GM23338 (cell line): ENCODE measurements at places on chromosomes 16 and 17. TPM values are rescaled to one million over a fixed set of nuclear protein-coding genes. Genes with fewer than 3 reads are reported as not detected.
A peak's percentile ranks its signal among the peaks of the same experiment; 100 is the strongest.

GRCh38 chr17:5588584-5588983 lies 4.3 kb upstream of the NLRP1 start:
- no peaks in the 10 kb centered on the region for H3K36me3 ChIP-seq
- no peak overlapping the region for H3K27ac ChIP-seq
- no peaks in the 10 kb centered on the region for H3K27me3 ChIP-seq
- no peak overlapping the region for H3K4me3 ChIP-seq
- no peak for DNase-seq

GRCh38 chr17:47621293-47622179 lies 28.2 kb upstream of the KPNB1 start:
- peak; percentile 60 for DNase-seq
- H3K4me1 ChIP-seq: 0 out of 2 replicates have a peak, but pooled peaks cover 5% of the 10 kb centered on the region
- peak overlapping the region; percentile 50; the same call in 1 of the 2 replicates for H3K27ac ChIP-seq
- H3K27me3 ChIP-seq: no peaks in the 10 kb centered on the region
- no peak overlapping the region for H3K4me3 ChIP-seq

DNA sequence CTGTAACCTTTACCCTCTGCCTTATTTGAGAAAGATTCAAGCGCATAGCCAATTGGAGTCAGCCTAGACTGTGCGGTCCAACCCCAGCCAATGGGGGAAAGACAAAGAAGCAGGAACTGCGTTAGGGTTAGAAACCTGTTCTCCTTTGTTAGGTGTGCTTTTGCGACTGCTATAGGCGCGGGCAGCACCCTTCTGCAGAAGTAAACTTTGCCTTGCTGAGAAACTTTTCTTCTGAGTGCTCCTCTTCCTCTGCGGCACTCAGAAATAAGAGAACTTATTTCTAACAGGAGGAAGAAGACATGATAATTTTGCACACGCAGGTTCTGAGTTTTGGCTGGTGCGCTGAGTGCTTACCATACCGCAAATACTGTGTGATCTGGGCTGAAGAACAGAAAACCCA lies 9.0 kb downstream of the TXNL4B start:
- H3K36me3 ChIP-seq: peaks cover 10% of the 10 kb centered on the region; the same call in 1 of the 2 replicates
- H3K27me3 ChIP-seq: no peaks in the 10 kb centered on the region
- no peak for DNase-seq
- no peak overlapping the region for H3K27ac ChIP-seq

GRCh38 chr17:43216762-43217613 lies 5.3 kb downstream of the TMEM106A start:
- no peaks in the 10 kb centered on the region for H3K27me3 ChIP-seq
- peaks cover 12% of the 10 kb centered on the region for H3K4me1 ChIP-seq
- H3K4me3 ChIP-seq: no peak overlapping the region
- no peaks in the 10 kb centered on the region for H3K36me3 ChIP-seq
- H3K27ac ChIP-seq: no peak overlapping the region
- peak; percentile 22 for DNase-seq

DNA sequence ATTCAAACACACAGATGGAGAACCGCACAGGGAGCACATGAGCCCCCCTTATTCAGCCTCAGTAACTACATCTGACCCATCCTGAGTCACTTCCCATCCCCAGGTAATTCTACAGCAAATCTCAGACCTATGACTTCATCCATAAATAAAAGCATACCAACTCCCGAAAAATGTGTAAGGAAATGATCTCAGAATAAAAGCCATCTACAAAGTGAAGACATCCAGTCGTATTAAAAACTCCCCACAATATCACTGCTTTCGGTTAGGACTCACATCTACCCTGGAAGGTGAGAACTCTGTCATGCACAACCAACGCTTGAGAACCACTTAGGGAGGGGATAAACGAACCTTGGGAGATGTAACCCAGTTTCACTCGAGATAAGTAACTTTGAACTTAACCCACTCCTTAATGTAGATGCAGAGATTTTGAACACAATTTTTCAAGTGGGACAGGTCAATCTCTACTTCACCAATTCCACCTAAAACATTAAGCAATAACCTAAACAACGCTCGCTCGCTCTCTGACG lies 1.3 kb downstream of the USP36 start:
- H3K36me3 ChIP-seq: peaks cover 37% of the 10 kb centered on the region
- DNase-seq: no peak
- H3K4me1 ChIP-seq: peaks cover 13% of the 10 kb centered on the region
- H3K27ac ChIP-seq: no peak overlapping the region

Gene KRT39
- total RNA-seq: not detected in 2 replicates

Gene OR1F1
- total RNA-seq: 0.38 TPM in 1 of 2 replicates, not detected in the other
